ENCODE measurements at places on chromosomes 4 and X.

GRCh38 chr4:140485939-140486338, 12.2 kb downstream of the MGAT4D start:
- no peak for DNase-seq

DNA sequence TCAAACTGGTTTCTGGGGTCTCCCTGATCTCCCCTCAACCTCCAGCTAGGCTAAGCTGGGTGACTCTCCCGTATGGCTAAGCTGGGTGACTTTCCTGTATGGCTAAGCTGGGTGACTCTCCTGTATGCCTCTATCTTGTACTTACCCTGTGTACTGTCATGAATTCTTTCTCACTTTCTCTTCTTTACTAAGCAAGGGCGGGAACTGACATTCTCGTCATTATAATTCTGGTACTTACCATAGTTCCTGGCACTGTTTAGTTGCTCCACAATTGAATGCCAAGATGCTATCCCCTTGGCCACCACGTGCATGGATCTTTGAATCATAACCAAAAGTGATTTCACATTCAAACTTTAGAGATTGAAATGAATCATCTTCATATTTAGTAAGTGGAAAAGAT, 8.8 kb downstream of the INTU start:
- no peak for DNase-seq

DNA sequence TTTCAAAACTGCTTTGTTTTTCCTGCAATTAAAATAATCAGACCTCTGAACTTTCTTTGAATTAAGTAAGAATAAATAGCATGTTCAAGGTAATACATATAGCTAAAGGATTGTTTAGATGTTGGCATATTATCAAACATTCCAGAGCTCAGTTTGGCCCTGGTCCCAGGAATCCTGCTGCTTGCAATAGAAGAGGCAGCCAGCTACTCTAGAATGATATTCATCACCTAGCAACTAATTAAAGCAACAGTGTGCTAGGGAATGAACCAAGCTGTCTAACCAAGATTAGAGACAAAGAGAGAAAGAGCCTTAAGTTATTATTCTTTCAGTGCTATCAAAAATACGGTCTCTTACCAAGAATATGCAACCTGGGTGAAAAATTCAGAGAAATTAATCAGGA, 460.9 kb downstream of the GABRG1 start:
- peak; percentile 39 for DNase-seq

DNA sequence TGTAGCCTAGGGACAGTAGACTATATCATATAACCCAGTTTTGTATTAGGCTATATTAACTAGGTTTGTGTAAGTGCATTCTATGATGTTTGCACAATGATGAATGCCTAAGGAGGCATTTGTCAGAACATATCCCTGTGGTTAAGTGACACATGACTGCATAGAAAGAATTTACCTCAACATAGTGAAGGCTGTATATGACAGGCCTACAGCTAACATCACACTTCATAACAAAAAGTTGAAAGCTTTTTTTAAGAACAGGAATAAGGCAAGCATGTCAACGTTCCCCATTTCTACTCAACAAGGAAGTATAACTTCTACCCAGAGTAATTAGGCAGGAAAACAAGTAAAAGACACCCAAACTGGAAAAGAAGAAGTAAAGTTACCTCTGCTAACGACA, 165.9 kb upstream of the NDST4 start:
- no peak for DNase-seq

DNA sequence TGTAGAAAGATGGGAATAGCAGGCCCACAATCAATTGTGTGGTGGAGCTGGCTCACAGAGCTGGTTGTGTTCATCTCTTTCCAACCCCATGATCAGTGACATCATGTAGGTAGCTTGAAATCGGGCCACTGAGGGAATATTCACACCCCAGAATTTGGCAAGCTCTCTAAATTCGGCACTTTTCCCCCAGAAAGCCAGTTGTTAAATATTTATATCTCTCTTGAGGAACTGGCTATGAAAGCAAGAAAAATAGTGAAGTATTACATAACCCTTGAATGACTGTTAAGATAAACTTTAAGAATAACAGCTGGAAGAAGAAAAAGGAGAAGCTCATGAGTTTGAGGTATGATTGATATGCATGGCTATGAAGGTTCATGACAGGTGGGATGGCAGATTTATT, 38.9 kb downstream of the GPRIN3 start:
- no peak for DNase-seq

DNA sequence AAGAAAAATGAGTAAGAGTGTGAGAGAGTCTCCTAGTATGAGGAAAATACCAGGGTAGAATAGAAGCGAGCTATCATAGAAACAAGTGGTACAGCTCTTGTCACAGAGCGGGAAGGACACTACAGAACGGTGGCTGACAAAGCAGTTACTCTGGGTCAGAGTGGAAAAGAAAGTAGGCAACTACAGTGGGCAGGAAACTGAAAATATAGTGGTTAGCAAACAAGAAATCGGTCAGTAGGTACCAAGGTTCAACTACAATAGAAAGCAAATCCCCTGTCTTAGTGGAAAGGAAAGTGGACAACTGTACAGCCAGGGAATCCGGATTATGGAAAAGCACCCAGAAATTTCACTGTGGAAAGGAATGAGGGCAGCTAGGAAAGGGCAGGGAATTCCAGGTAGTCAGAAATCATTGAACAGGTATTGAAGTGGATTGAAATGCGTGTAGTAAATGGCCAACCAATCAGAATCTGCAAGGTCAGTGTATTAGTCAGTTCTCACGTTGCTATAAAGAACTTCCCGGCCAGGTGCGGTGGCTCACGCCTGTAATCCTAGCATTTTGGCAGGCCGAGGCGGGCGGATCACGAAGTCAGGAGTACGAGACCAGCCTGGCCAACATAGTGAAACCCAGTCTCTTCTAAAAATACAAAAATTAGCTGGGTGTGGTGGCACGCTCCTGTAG, 219.6 kb upstream of the DIAPH2 start:
- DNase-seq: no peak

DNA sequence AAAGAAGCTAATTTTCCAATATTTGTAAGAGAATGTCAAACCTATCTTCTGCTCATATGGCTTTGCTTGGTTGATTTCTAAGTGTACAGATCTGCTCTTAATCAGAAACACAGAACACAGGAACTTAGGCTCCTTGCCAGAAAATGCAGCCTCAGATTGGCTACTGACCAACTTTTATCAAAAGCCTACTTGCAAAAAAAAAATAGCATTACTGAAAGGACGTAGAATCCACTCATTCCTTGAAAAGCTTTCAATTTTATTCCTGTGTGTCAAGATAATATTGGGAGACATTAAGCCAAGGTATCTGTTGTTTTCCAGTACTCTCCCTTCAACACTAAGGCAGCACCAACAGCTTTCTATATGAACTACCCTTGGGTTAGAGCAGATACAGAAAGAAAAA, 127.6 kb upstream of the INTU start:
- no peak for DNase-seq

- peak; percentile 70 for DNase-seq
Observed at GRCh38 chr4:3388471-3389232, 53.1 kb upstream of the HGFAC start.

- no peak for DNase-seq
Observed at GRCh38 chr4:45100956-45101818, 374.8 kb upstream of the GNPDA2 start.

- no peak for DNase-seq
Observed at GRCh38 chr4:184544788-184545409, 70.5 kb upstream of the IRF2 start.

GRCh38 chr4:134936014-134936413, 734.4 kb upstream of the PABPC4L start:
- no peak for DNase-seq

- DNase-seq: no peak
Observed at GRCh38 chrX:10159145-10159468, 2.3 kb downstream of the CLCN4 start.

DNA sequence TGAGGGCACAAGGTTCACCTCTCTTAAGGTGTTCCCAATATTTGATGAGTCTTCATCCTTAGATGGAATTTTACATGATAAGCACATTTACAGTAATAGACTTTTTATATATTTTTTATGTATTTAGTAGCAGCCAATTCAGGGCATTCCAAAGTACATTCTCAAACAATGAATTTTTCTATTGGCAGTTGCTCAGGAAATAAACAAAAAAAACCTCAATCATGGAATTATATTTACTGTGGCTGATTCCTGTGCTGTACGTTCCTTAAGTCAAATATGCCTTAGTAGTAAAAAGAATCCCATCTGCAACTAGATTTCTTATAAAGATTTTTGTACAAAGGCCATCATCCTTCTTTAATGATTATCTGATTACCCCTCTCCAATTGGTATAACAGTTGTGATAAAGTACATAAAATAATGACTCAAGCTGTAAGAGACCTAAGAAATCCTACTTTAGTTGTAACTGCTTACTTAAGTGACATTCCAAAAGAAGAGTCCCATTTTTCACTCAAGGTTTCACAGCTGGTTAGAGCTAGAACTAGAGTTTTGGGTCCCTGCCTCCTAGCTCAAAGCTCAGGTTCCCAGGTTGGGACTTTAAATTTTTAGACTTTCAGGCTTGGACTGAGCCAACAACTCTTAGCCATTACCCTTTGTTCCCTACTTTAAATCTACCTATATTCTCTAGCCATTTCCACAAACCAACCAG, 152.7 kb downstream of the FHIP1A start:
- no peak for DNase-seq

DNA sequence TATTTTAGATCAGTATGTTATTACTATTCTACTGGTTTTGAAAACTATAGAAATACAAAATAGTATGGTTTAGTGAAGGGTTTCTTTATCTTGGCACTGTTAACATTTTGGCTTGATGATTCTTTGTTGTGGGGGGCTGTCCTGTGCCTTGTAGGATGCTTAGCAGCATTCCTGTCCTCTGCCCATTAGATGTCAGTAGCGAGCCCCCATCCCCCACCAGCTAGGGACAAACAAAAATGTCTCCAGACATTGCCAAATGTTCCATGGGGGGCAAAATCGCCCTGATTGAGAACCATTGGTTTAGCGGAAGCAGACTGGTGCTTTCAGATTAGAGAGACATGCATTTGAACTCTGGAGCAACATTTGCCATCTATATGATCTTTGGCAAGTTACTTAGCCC, 23.3 kb downstream of the SPARCL1 start:
- DNase-seq: no peak

- DNase-seq: no peak
Observed at GRCh38 chr4:71602289-71602900, 181.5 kb downstream of the GC start.

GRCh38 chr4:104906276-104906675, 240.4 kb upstream of the TET2 start:
- DNase-seq: peak; percentile 17

- DNase-seq: peak; percentile 68
Observed at GRCh38 chr4:23934915-23935314, 45.1 kb upstream of the PPARGC1A start.

DNA sequence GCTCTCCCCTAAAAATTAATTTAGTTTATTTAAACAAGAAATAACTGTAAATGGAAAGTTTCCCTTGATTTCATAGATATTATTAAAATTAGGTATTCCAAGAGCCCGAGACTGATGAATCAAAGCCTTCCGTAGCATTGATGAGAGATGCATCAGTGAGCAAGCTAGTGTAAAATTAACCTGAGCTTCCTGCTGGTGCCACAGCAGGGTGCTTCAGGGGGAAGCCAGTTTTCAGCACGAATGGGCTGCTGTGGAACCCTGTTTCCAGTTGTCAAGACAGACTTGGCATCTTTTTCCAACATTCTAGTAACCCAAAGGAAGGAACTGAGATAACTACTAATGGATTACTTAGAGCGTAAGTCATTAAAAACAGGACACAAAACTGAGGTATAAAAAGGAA, 221.7 kb downstream of the RBMX2 start:
- no peak for DNase-seq

DNA sequence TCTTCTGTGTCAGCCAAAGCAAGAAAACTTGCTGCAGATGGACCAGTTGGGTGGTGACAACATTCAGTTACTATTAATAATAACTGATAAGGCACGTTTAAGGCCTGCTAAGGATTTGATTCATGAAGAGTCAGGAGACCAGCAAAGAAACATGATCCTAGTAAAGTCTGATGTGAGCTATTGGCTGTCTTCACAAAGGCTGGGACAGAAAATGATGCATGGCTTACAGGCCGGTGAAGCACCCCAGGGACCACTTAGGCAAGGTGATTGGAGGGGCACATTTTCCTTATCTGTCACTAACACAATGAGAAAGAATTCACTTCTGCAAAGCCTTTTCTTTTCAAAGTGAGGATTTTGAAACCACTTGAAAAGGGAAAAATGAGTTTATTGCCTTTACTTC, 65.4 kb upstream of the TRPC3 start:
- DNase-seq: no peak

- DNase-seq: no peak
Observed at GRCh38 chr4:86759298-86759697, 89.9 kb downstream of the SLC10A6 start.

- no peak for DNase-seq
Observed at GRCh38 chr4:43990963-43991362, 457.6 kb downstream of the KCTD8 start.

GRCh38 chrX:1212532-1212931, at the start of gene CRLF2:
CRLF2 (minus strand) TSS chrX:1212649; CDS start chrX:1212634, 15 bp downstream.
- no peak for DNase-seq

All from right cardiac atrium (tissue), 5 donors.